ENCODE measurements at places on chromosomes 3 and 15.

- no peak for DNase-seq
These were observed 81.6 kb upstream of the FEZF2 start for GRCh38 chr3:62454916-62455315.

DNA sequence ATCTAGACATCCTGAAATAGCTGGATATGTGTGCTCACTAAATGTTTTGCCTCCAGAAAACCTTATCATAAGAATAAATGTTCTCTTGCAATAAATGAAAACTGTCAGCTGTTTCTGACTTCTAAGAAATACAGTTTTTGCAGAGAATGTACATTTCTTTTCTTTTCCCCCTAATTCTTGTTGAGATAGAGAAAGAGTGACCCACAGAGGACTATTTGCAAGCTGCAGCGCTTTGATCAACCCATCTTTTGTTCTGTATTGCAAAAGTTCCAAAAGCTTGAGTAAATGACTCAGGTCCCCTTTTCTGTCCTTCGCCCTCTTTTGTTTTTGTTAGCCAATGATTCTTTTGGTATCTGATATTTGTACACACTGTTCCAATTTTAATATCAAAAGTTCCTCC lies 141.9 kb downstream of the BBX start:
- no peak for DNase-seq

GRCh38 chr3:46935989-46936558 lies 40.5 kb downstream of the CCDC12 start:
- DNase-seq = no peak

DNA sequence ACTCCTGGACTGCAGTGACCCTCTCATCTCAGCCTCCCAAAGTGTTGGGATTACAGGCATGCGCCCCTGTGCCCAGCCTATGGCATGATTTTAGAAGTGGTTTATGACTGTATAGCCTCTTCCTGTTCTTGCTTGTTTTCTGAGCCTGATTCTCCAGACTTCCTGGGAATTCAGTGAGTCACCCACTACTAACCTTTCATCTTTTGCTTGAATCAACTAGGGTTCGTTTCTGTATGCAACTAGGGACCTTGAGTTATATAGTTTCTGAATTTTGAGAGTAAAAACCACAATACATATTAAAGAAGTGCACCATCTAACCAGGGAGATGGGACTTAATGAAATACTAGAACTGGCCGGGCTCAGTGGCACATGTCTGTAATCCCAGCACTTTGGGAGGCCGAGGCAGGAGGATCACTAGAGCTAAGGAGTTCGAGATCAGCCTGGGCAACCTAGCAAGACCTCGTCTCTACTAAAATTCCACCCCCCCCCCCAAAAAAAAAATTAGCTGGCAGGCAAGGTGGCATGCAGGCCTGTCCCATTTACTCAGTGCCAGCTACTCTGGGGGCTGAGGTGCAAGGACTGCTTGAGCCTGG lies 76.0 kb downstream of the ZNF609 start:
- no peak for DNase-seq

DNA sequence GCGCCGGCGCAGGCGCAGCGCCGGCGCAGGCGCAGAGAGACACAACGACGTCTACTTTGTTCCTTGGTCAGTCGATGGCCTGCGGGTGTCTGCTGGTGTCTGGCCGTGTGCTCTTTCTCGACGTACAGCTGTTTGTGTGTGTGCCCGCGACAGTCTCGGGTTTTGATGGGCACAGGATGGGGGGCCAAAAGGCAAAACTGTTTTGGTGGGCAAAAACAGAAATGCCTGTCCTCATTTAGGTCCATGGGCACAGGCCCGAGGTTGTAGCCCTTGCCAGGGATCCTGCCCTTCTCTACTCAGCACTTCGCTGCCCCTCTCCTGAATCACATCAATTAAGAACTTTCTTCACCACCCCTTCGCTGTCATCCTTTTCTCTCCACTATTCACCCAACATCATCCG lies 184.8 kb upstream of the CHL1 start:
- peak; percentile 21 for DNase-seq

DNA sequence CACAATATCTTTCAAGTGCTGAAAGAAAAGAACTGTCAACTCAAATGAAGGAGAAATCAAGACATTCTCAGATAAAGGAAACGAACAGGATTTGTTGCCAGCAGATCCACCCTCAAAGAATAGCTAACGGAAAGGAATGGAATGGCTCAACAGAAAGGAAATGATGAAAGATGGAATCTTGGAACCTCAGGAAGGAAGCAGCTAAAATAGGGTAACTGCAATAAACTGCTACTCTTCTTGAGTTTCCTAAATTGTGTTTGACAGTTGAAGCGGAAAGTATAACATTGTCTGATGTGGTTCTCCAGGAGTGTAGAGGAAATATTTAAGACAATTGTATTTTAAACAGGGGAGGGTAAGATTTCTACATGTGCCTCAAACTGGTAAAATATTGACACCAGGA lies 22.0 kb downstream of the PRR23E start:
- no peak for DNase-seq

GRCh38 chr3:121667333-121667732 lies 6.6 kb upstream of the HCLS1 start:
- no peak for DNase-seq

DNA sequence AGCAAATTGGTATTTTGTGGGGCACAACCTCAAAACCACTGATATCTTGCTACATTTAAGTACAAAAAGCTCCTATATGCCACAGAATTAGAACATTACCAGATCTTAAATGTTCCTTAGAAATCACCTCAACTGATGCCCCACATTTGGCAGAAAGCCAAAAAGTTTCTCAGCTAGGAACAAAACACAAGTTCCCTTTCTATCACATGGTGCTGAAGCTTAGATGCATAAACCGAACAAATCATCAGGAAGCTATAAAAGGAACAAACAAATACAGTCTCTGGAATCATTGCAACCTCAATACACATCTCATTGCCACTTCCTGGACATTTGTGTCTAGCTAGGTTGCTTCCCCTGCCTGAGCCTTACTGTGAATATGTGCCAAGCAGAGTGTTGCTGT lies 492.6 kb downstream of the LPP start:
- no peak for DNase-seq

GRCh38 chr3:162376761-162377160 lies 880.2 kb downstream of the OTOL1 start:
- DNase-seq = no peak

DNA sequence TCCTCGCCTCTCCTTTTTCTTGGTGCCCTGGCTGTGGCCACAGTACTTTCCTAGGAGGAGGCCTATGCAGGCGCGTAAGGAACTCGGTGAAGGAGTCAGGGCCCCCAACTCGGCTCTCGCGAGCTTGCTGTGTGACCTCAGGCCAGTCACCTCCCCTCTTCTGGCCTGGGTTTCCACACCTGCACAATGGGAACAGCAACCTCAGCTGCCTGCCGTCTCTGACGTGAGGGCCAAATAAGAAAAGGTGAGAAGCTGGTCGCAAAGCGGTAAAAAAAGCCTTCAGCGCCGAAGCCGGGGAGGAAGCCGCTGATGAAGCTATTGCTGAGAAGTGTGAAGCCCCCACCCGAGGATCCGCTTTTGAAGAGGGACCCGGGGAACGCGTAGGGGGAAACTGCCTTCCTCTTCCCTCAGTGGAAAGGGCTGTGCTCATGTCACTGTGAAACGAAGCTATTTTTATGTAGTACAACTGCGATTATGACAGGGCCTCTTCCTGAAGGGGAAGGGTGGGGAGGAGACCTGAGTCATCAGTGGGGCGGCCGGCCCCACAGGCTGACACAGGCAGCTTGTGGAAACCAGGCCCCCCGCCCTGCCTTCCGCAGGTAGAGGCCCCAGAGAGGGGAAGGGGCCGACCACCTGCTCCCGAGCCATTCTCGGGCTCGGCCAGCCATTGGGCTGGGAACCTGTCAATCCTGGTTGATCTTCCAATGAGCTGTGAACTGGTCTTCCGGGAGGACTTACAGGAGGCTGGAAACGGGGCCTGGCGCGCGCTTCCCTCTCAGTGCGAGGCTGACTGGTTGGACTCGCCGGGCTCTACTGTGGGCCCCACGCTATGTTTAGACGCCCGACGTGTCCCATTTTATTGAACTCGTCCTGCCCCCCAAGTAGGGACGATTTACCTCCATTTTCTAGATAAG lies 18.0 kb upstream of the ANKDD1A start:
- peak; percentile 95 for DNase-seq

GRCh38 chr3:73681610-73682009 lies 56.9 kb upstream of the PDZRN3 start:
- DNase-seq = no peak

DNA sequence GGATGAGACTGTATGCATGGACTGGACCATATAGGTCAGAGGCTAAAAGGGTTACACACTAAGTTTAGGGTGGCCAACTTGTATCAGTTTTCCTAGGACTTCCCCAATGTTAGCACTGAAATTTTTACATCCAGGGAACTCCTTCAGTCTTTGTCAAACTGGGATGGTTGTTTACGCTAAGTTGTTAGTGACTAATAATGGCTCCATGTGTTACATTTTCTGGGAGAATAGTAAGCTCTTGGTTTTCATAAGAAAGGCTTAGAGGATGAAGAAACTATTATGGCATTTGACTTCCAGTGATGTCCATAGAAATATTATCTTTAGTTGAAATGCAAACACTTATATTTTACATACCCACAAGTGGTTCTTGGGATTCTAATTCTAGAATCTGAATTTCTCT lies 57.9 kb upstream of the ST3GAL6 start:
- no peak for DNase-seq

DNA sequence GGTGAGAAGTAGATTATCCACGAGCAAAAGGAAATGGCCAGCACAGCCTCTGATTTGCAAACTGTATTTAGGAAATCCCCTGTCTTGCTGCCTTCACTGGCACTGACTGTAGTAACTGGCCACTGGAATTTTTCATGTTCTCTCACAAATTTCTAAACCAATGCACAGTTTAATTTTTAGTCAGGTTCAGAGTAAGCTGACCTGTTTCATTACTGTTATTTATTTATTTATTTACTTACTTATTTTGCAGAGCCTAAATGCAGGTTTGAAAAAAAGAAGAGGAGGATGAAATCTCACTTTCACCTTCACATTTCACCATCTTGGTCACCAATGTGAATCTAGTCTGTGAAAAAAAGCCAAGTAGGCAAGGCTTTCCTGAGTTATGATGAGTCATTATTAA lies 291.0 kb downstream of the PLOD2 start:
- no peak for DNase-seq

- peak; percentile 60 for DNase-seq
These were observed 10.3 kb downstream of the ISL2 start for GRCh38 chr15:76346669-76347481.

- DNase-seq = no peak
These were observed 9.3 kb downstream of the USP3 start for GRCh38 chr15:63513728-63514127.

GRCh38 chr3:107753494-107753893 lies 230.7 kb downstream of the BBX start:
- DNase-seq = peak; percentile 26

DNA sequence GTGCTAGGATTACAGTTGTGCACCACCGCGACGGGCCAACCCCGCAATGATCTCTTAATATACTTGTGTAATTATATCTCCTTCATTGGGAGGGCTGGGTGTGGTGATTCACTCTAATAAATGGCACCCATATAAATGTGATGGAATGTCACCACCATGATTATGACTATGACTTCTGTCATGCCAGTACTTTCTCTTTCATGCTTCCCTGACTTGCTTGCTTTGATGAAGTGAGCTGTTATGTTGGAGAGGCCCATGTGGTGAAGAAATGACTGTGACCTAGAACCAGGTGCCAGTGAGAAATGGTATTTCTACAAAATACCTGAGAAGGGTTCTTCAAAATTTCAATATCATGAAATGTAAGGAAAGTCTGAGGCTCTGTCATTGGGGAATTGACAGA lies 24.4 kb upstream of the TP63 start:
- DNase-seq = no peak

GRCh38 chr15:39478996-39479395 lies 101.9 kb upstream of the THBS1 start:
- DNase-seq = no peak

DNA sequence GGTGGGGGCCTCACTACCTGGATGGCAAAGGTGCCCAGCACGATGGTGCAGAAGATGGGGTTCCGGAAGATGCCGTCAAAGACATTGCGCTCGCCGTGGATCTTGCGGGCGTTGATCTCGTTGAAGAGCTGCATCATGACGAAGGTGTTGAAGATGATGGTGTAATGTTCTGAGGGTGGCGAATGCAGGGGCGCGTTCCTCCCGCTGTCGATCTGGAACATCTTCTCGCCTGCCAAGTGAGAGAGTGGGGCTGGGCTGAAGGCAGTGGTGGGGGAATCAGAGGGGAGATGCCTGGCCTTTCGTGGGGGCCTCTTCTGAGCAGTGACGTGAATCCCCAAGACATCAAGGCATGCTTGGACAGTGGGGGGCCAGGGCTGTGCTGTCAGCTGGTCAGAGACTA lies 19.6 kb upstream of the SEC13 start:
- no peak for DNase-seq

DNA sequence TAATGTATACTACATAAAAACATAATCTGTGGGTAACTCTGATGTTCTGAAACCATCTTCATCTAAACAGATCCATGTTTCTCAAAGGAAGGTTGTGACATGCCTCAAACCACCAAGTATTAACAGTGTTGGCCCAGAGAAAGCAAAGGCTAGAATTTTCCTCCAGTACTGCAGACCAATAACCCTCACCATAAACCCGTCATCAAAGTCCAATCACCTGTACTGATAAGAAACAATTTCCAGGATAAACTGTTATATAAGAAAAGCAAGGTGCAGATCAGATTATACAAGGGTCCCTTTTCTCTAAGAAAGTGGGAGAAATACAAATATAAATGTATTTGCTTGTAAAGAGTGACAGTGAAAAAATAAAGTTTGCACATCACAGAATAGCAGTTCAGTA lies 32.3 kb downstream of the TBC1D2B start:
- no peak for DNase-seq

DNA sequence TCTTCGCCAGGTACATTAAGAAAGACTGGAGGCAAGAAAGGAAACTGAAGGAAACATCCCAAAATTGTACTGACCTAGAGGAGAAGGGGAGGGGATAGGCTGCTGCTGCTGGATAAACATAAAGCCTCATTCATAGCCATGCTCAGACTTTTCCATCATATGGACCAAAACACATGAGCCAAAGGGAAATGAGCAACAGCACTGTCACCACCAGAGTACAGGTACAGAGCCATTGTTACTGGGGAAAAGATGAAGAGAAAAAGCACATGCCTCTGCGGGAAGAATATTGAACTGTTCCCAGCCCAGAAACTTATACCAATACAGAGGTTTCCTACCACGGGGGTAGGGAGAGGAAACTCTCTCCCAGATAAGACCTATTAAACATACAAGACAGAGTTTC lies 861.9 kb downstream of the NTRK3 start:
- DNase-seq = no peak

DNA sequence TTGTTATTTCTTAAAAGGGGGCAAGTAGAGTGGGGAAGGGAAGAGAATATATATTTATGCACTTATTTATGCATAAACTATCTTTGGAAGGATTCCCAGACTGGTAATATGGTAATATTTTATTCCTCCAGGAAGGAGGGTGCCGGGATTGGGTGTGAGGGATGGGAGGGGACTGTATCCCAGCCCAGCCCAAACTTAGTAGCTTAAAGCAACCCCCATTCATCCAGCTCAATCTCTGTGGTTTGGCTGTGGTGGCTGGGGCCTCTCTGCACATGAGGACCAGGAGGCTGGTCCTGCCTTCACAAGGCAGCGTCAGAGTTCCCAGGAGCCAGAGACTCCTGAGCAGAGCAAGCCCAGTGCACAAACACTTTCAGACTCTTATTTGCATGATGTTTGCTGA lies 48.4 kb downstream of the CCNL1 start:
- no peak for DNase-seq

GRCh38 chr3:72756900-72757299 lies 91.3 kb downstream of the SHQ1 start:
- no peak for DNase-seq

GRCh38 chr3:167198949-167199600 lies 181.0 kb downstream of the ZBBX start:
- no peak for DNase-seq

Data from nephron progenitor cell (in vitro differentiated cells).